Fibroblast of the aortic adventitia (primary cell): ENCODE measurements at places on chromosomes 2 and 18.

DNA sequence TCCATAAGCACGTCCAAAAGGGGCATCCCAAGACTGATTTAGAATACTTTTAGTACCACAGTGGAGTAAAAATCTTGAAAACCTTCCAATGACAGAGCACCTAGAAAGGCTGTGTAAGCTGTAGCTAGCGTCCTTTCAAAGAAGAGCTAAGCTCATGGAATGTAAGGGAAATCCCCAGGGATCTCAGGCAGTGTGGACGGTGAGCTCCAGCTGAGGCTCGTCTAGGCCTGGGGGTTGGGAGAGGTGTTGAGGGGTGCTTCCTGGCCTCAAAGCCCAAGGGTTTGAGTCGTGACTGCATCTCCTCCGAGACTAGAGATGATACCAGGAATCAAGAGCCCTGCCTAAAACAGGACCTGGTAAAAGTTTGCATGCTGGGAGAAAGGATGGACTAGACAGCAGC, 7.6 kb downstream of the CTIF start:
- DNase-seq, result peak; percentile 62

DNA sequence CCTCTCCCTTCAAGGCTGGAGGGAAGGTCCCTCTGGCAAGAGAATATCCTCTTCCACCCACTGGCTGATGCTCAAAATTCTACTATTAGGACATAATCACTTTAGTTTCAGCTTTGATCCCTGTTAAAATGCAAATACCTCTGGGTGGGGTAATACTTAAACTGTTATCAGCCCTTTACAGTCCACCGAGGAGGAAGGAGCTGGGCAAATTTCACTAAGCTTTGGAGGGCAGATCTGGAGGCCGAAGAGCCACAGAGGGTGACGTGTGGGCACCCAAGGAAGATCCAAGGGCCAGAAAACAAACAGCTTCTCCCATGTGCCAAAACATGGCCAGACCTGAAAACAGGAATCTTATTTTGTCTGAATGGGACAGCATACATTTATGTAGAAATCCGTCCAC, 74.6 kb upstream of the BCL11A start:
- DNase-seq, result no peak

GRCh38 chr18:32389858-32390257, 80.8 kb downstream of the GAREM1 start:
- no peak for DNase-seq

- peak; percentile 99 for DNase-seq
Observed at GRCh38 chr2:224163566-224164307, 124.7 kb upstream of the SERPINE2 start.

DNA sequence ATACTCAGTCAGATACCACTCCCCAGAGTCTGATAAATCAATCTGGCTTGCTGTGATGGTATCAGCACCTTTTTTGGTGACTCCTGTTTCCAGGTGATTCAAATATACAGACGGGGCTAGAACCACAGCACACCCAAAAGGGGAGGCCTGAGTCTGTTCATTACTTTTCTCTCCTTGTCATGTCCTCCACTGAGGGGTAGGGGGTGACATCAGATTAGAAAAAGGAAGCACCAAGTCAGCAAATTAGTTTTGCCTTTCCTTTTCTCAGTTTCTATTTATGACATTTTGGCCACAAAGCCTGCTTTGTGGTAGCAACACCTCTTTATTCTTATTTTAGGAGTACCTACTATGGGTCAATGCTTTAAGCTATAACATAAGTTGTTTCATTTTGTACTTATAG, 127.4 kb downstream of the CCDC102B start:
- DNase-seq, result peak; percentile 2

GRCh38 chr18:47950511-47950910, 20.1 kb upstream of the SMAD2 start:
- DNase-seq, result no peak

- DNase-seq, result peak; percentile 47
Observed at GRCh38 chr2:151632993-151633565, 101.2 kb downstream of the NEB start.

DNA sequence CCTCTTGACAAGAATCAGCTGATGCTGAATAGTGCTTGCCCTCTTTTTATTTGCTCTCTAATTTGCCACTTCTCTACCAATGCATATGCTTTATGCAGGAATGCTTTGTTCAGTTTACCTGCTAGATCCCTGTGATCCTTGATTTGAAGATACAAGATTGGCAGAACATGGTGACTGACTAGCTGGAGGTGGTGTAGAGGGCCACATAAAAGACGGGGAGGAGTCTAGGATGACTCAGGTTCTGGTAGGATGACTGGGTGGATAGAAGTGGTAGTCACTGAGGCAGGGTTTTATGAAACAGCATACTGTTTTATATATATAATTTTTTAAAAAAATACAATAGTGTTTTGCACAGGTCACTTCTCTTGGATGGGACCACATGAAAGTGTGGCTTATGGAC, 6.3 kb upstream of the ADGRF3 start:
- DNase-seq, result peak; percentile 9

DNA sequence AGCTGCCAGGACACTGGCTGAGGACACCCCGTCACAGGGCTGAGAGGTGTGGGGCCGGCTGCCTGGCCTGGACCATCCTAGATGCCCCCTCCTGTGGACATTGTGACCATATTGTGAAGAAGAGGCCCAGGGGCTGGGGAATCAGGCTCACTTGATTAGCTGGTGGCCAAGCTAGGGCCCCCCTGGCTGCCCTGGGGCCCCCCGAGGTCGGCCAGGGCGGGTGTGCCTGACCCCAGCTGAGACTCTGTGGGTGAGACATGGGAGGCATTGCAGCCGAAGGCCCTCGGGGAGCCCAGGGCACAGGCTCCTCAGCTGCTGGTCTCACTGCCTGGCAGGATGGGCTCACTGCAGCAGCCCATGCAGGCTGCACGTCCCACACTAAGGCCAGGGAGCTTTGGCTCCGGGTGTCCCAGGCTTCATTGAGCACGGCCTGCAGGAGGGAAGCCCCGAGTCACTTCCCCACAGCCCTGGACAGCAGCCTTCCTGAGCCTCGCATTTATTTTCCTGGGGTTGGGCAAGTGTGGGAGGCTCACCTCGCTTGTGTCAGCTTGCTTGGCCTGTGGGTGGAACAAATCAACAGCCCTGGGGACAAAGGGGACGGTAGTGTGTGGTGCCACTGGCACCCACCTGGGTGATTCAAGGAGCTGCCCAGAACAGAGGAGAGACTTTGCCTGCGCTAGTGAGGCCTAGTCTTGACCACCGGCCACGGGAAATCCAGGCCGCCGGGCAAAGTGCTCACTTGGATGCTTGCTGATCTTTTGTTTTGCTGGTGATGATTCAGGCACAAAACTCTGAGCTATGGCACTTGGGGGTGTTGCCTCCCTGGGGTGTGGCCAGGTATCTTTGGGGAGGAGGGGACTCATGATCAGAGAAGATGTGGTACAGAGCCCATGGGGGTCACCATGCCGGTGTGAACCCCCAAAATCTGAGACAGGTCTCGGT, 1.3 kb downstream of the GAL3ST2 start:
- no peak for DNase-seq

DNA sequence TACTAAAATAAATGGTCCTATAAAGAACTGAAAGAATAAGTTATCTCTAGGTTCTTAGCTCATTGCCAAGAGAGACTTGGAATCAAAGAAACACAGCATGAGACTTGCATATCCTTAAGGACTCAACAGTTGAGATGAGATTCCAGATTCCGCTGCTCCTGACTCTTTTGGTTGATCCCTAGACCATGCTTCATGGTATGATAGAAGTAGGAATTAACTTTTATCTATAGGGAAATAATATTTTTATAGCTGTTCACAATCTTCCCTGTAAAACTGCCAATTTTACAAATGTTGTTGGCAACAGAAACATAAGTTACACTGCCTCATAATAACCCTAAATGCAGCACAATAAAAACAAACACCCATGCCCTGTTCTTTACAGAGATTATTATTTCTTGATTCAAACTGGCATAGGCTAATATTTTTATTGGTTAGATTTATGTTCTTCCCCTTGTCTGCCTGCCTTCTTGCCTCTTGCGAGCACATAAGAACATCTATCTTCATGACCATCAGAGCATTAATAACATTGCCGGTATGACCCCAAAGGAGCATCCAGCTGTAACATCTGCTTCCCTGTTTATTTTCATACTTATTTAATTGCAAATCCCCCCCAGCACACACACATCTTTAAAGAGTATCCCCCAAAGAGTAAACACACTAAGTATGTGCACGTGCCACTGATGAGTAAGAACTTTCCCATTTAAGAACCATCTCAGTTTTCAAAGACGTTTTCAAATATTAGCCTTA, 735.7 kb upstream of the SLC8A1 start:
- DNase-seq, result no peak

DNA sequence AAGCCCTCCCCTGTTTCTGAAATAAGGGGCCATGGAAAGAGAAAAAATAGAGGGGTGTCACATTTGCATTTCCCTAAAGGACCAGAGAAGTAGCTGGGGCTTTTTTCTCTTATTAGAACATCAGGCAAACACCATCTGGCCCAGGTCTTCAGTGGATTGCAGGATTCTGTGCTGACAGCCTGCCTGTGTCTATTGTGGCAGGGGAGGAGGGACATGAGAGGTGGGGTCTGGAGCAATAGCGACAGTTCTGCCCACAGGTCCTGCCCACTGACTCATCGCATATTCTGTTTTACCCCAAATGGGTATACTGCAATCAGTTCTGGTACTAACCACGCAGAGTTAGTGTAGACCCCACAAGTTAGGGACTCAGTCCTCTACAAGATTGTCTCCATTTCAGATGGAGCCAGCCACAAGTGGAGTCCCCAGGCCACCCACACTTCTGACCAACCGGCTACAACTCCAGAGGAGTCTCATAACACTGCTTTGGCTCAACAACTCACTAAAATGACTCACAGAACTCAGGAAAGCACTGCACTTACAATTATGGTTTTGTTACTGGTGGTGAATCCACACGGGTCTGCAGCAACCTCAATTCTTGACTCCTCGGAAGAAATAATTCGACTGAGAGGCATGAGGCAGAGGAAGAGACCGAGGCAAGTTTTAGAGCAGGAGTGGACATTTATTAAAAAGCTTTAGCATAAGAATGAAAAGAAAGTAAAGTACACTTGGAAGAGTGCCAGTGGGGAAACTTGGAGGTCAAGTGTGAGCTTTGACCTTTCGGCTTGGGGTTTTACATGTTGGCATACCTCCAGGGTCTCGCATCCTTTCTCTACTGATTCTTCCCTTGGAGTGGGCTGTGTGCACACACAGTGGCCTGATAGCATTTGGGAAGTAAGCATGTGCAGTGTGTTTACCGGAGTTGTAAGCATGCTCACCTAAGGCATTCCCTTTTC, 146.4 kb upstream of the SPATS2L start:
- DNase-seq, result no peak

DNA sequence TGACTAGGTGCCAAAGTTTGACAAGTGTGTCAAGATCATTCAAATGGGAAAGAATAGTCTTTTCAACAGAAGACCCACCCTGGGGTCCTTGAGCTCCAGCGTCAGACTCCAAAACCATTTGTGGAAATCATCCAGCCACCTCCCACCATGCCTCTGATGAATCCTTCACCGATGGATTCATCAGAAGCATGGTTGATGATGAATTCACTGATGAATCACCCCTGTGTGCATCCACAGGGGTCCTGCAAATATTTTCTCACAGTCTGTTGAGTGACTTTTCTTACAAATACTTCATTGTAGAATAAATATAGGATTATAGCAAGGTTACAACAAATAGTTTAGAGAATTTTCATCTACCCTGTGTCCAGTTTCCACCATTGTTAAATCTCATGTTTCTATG, 4.3 kb downstream of the UGT1A9 start:
- no peak for DNase-seq

GRCh38 chr2:159093497-159093896, 125.1 kb downstream of the TANC1 start:
- DNase-seq, result no peak

- no peak for DNase-seq
Observed at GRCh38 chr18:37156330-37156942, 327.5 kb downstream of the KIAA1328 start.

- DNase-seq, result no peak
Observed at GRCh38 chr2:204051984-204052556, 115.5 kb downstream of the ICOS start.

- DNase-seq, result no peak
Observed at GRCh38 chr2:105674401-105674800, 70.3 kb upstream of the NCK2 start.

DNA sequence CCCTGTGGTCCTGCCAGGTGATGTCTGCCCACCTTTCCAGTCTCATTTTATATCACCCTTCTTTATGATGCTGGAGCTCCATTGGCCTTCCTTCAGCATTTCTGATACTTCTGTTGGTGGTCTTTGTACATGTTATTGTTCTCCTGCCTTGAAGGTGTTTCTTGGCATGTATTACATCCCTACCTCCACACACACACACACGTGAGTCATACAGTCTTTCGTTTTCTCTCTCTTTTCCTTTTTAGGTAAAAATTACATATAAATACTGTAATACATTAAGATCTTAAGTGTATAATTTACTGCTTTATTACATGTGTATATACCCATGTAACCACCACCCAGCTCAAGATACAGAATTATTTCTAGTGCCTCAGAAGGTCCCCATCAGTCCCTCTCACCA, 10.2 kb upstream of the ADGRF3 start:
- no peak for DNase-seq

- DNase-seq, result no peak
Observed at GRCh38 chr2:47935071-47935470, 28.8 kb upstream of the FBXO11 start.

DNA sequence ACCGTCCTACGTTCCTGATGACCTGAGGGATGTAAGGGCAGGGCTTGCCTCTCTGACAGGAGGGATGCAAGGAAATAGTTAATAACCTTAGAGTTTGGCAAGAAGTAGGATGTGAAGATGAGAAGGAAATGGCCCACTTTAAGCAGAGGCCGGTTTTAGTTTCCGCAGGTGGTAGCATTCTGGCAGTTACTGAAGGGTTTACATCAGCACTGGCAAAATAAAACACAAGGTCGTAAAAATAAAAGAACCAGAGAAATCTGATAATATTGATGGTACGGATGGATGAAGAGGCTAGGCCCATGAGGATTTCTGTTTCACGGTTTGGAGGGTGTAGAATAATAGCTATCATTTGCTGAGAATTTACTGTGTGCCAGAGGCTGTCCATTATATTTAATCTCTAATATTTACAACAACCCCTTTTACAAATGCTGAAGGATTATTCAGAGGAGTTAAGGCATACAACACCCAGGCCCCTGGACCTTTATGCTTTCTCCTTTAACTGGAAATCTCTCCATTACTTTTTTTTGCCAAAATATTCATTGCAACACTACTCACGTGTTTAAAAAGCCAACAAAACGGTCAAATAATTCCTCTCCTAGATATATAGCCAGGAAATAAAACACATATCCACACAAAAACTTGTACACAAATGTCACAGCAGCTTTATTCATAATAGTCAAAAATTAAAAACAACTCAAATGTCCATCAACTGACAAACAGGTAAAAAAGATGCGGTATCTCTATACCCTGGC, 28.5 kb downstream of the DAPL1 start:
- DNase-seq, result no peak

- DNase-seq, result no peak
Observed at GRCh38 chr18:79973517-79973916, 9.1 kb downstream of the HSBP1L1 start.

- DNase-seq, result peak; percentile 59
Observed at GRCh38 chr2:238369591-238370040, 49.3 kb downstream of the TRAF3IP1 start.

DNA sequence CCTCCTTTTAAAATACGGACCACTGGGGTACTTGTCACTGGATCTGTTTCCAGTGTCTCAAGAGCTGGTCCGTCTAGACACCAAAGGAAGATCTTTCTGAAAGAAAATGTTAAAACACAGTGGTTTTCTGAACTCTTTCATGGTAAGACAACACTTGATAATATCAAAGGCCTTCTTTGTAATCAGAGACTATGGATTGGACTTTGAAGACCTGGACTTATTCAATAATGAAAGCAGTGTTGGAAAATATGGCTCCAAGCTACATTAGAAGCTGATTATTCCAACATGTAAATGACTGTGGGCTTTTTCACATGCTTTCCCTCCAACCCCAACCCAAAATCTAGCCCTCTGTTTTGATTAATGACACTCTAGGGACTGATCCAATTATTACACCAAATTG, 329.4 kb upstream of the LYPD1 start:
- no peak for DNase-seq
